ENCODE measurements at places on chromosomes 13 and 19.

DNA sequence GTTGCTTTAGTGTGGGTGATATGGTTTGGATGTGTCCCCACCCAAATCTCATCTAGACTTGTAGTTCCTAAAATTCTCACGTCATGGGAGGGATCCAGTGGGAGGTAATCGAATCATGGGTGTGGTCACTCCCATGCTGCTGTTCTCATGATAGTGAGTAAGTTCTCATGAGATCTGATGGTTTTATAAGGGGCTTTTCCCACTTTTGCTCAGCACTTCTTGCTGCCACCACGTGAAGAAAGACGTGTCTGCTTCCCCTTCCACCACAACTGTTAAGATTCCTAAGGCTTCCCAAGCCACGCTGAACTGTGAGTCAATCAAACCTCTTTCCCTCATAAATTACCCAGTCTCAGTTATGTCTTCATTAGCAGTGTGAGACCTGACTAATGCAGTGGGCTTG is 26.0 kb downstream of the OR10H4 start:
- no peak for DNase-seq

- no peak for DNase-seq
These were observed 1.7 kb upstream of the ADM5 start for GRCh38 chr19:49687566-49688316.

DNA sequence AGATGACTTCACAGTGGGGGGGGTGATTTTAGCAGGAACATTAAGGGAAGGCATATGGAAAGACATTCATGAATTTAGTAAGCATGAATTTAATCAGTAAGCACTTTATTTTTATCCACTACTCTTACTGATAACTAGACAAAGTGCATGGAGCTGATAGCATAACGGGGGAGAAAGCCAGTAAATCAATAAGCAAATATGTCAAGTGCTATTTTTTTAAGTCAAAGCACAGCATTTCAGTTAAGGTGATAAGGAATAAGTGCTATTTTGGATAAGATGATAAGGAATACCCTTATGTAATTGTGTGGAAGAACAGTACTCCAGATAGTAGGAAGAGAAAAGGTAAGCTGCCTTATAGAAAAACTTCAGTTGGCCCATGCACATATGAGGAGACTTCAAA is 19.4 kb downstream of the UFM1 start:
- DNase-seq: no peak

DNA sequence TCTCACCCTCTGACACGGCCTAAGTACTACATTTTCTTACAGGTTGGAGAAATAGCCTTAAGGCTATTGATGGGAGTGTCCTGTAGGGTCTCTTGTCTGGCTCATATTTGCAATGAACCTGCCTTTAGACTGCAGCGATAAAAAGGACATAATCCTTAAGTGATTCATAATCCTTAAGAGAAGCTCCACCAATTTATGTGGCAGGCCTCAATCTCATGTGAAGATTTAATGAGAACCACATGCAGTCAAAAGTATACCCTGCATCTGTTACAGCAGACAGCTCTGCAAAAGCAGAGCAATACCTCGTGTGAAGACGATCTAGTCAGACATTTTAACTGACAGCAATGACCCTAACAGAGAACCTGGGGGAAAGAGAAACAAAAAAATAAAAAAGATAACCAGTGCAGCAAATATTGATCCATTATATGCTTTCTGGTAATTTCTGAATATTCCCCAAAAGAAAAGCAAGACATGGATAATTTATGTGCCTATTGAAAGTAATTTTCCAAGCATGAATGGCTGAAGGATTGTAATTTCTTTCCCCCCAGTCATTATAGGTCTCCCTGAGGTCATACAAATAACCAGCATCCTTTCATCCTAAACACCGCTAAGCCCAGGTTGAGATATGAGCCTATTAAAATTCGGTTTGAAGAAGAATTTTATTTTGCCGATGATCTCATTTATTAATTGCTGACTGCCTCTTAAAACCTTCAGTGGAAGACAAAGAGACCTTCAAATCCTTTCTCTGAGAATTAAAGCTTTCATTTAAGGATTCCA is 321.8 kb upstream of the NBEA start:
- DNase-seq: no peak

DNA sequence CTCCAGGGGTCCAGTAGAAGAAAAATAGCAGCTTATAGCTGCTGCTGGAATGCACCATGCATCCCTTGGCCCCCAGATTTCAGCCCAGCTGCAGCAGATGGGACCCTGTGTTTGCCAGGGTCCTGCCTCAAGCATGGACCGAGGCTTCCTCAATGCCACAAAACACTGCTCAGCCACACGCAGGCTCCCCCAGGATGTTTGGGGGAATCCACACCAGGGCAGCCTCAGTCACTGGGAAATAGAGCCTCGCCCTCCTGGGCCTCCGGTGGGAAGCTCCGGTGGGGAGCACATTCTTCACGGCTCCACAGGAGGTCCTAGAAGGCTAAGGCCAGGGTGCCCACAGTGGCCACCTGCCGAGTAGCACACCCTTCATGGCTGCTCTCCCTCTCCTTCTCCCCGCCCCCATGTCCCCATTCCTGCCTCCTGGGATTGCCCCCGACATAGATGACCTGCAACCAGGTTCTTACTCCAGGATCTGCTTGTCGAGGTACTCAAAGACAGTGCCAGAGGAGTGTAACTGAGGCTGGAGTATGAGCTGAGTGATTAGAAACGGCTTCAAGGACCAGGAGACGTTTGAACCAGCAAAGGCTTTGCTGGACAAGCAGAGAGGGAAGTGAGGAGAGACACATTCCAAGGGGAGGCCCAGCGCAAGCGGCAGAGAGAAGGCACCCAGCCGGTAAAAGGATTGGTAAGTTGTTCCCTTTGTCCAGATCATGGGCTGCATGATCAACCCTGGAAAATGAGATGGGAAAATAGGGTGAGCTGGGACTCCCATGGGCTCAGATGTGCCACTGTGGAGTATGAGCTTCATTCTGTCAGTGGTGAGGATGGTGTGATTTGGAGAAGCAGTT is 110.7 kb upstream of the UQCRFS1 start:
- no peak for DNase-seq

DNA sequence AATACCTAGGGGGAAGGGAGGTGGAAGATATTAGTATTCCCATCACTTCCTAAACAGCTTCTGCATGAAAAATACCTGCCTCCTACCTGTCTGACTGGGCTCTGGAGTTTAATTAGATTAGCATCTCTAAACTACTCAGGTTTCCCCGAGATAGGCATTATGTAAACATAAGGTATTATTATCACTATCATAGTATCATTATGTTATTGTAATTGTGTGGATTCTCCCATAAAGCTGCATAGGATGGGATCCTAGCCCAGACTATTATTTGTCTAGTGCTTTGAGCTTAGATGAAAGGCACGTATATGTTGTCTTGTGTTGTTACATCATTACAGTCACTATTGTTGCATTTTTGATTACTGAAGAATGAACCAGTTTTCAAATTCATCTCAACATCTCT is 115.2 kb upstream of the SOX21 start:
- no peak for DNase-seq

- DNase-seq: no peak
These were observed 862.6 kb downstream of the DIAPH3 start for GRCh38 chr13:59301174-59301567.

DNA sequence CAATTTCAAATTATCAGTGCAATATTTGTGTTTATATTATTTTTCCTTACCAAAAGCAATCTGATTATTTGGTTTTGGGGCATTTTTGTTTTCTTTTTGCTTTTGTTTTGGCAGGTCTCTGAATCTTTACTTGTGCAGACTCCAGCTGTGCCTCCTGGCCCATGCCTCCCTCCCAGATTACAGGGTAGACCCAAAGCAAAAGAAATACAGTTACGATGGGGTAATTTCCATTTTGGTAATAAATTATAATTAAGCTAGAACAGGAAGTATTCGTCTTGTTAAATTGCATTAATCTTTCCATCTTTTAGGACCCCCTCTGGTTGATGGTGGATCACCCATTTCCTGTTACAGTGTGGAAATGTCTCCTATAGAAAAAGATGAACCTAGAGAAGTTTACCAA is 29.2 kb upstream of the MLNR start:
- DNase-seq: no peak

DNA sequence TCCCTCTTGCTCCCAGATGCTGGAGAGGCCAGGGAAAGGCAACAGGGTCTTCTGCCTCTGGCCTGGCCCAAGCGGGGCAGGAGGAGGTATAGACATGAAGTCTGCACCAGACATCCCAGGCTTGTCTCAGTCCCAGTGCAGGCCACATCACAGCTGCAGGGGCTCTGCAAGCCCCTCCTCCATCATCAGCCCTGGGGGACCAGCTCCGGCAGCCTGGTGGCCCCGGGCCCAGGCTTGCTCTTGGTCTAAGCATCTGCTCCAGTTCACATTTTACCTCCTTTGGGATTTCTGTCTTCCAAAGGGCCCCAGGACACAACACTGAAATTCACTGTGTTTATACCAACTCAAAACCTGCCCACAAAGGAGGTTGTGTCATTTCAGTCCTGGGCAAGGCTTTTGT is 359.4 kb downstream of the ZNF536 start:
- no peak for DNase-seq

- no peak for DNase-seq
These were observed 8.8 kb upstream of the SULT2B1 start for GRCh38 chr19:48543121-48543710.

DNA sequence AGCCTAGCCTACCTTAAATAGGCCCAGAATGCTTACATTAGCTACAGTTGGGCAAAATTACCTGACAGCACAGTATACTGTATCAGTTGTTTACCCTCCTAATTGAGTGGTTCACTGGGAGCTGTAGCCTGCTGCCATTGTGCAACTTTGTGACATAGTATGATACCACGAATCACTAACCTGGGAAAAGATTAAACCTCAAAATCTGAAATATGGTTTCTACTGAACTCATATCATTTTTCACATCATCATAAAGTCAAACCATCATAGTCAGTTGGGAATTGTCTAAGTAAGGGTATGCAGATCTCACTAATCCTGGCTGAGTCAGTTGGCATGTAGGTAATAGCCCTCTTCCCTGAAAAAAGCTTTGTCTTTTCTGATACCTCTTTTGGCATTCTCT is 9.2 kb downstream of the PAN3 start:
- DNase-seq: no peak

- no peak for DNase-seq
These were observed 30.3 kb downstream of the DHX34 start for GRCh38 chr19:47379381-47379938.

DNA sequence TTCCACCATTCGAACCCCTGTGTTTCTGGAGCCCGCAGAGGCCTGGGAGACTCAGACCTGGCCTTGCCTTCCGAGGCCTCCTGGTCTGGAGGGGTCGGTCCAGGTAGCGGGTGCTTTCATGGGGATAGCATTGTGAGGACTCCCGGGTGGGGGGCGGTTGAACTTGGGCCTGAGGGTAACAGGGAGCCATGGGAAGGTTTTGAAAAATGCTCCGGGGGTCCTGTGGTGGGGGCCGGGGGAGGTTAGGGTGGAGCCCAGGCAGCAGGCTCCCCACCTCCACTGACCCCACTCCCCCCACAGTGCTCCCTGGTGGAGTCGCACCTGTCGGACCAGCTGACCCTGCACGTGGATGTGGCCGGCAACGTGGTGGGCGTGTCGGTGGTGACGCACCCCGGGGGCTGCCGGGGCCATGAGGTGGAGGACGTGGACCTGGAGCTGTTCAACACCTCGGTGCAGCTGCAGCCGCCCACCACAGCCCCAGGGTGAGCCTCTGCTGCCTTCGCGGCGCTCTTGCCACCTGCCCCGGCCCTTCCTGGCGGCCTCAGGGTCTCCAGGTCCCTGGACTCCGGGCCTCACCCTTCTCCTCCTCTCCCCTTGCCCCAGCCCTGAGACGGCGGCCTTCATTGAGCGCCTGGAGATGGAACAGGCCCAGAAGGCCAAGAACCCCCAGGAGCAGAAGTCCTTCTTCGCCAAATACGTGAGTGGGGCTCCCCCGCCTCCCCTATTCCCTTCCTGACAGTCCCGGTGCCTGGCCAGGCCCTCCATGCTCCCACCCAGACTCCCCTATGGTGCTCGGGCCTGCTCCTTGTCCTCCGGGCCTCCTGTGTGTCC is 3.8 kb upstream of the GARIN5A start:
- DNase-seq: no peak

DNA sequence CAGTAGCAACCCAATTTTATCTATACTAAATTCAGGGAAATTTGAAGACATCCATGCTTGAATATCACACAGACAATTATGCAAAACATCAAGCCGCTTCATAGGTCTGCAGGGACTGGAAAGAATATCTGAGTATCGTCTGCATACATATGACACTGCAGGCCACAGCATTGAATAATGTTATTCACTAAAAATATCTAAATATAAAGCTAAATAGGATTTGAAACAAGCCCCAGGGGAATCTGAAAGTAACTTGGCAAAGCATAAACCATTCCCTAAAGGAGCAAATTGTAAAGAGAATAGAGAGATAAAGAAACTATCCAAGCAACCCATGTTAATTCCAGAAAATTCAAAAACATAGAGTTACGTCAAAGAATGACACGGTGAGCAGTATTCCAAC is 1251.0 kb downstream of the PCDH17 start:
- DNase-seq: no peak

DNA sequence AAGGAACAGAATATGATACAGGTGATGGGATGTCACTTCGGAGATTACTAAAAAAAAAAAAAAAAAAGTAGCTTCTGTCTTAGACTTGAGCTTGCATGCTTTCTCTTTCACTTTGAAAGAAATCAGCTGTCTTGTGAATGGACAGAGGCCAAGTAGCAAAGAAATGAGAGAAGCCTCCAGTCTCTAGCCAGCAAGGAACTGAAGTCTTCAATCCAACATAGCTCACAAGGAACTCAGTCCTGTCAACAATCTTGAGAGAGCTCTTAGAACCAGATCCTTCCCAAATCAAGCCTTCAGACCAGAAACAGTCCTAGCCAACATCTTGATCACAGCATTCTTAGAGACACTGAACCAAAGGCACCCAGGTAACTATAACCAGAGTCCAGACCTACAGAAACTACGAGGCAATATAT is 7.7 kb downstream of the N4BP2L2 start:
- DNase-seq: no peak

GRCh38 chr19:55208880-55209692 is at the start of gene PTPRH:
PTPRH (minus strand) TSS chr19:55209501; CDS start chr19:55209433, 68 bp downstream.
- no peak for DNase-seq

GRCh38 chr19:23823952-23824389 is 65.3 kb upstream of the ZNF681 start:
- DNase-seq: no peak

GRCh38 chr19:46962030-46962570 is 57.5 kb upstream of the NPAS1 start:
- no peak for DNase-seq

- DNase-seq: no peak
These were observed 4.0 kb downstream of the C19orf38 start for GRCh38 chr19:10852098-10852800.

- no peak for DNase-seq
These were observed 699.0 kb downstream of the FGF9 start for GRCh38 chr13:22369840-22370239.

DNA sequence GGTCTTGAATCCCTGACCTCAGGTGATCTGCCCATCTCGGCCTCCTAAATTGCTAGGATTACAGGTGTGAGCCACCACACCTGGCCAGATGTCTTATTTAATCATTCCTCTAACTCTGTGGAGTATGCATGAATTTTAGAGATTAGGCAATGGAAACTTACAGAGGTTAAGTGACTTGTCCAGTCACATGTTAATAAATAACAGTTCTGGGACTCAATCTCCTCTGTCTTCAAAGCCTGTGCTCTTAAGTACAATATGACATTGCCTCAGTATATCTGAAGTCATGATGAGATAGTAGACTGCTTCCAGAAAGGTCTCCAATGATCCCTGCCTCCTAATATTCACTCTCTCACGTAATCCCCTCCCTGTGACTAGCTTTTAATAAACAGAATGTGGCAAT is 72.9 kb upstream of the TDRD3 start:
- no peak for DNase-seq

GRCh38 chr13:48500652-48501197 is 32.2 kb downstream of the RCBTB2 start:
- no peak for DNase-seq

Data from CD8-positive, alpha-beta T cell (primary cell).